ENCODE measurements at places on chromosomes 12 and 14.
A peak's percentile ranks its signal among the peaks of the same experiment; 100 is the strongest.

GRCh38 chr12:109621211-109621694 is 47.7 kb downstream of the MVK start:
- DNase-seq: no peak

DNA sequence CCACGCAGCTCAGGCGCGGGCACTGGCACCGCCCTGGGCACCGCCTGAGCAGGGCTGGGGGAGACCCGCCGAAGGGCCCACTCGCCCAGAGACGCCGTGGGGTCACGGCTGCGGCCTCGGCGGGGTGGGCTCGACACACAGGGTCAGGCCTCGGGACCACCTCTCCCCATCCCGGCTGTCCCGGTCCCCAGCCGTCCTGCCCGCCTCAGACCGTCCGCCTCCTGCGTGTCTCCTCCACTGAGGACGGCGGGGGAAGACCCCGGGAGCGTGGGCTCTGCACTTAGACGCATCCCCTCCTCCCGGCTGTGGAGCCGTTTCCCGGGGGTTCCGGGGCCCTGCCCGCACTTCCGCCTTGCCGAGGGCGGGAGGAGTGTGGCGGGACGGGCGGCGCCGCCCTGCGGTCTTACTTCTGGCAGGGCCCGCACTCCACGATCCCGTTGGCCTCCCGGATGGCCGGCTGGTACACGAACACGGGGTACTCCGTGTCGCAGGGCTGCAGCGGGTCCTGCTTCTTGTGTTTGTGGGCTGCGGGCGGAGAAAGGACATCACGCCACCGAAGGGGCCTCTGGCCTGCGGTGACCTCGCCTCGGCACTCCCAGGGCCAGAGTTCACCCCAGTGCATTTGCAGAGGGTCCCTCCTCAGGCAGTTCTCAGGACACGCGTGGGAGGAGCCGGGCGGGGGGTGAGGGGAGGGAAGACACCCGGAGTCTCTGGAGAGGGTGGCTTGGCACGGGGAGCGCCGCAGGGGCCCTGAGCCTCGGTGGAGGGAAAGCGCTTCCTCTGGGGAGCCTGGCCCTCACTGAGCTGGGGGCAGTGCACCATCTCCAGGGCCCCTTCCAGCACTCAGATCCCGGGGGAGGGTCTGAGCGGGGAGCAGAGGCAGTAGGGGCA is 23.1 kb upstream of the LRTM2 start:
- DNase-seq: peak; percentile 63

- no peak for DNase-seq
These were observed 17.3 kb downstream of the TMEM19 start for GRCh38 chr12:71703206-71703605.

DNA sequence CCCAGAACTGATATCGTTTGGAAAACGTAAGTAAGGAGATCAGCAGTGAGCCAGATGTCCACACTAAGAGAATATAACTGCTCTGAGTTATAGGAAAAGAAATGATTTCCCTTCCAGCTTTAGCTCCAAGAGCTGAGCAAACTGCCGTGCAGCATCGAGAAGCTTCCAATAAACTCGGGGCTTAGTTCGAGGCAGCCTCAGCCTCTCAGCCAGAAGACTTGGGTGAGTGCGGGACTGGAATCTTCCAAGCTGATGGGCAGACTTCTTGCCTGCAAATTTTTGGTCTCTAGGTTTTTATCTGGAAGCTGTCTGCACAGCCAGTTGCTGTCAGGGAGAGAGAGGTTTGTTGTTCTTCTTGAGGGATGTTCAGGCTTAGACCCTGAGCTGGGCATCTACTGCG is 196.1 kb downstream of the PHETA1 start:
- DNase-seq: no peak

- DNase-seq: no peak
These were observed 207.0 kb downstream of the CALM1 start for GRCh38 chr14:90603841-90604240.

DNA sequence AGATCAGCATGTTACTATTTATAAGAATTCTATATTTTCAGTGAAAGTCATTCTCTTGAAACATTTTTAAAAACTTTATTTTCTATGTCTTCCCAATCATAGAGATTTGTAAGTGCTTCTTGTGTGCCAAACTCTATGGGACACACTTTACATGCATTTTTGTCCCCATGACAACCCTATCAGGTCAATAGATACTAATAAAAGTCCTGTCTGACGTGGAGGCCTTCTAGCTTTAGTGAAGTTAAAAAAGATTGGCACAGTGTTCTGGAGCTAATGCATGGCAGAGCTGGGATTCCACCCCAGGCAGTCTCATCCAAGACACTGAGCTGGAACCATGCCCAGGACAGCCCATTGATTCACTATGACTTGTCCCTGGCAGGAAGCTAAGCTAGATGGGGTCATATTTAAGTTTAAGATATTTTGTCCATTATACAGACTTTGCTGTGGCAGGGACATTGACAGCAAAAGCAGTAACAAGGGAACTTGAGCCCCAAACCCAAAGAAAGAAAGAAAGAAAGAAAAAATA is 28.1 kb downstream of the TTC6 start:
- no peak for DNase-seq

- no peak for DNase-seq
These were observed 44.1 kb downstream of the PSEN1 start for GRCh38 chr14:73180385-73180805.

- DNase-seq: no peak
These were observed 783.6 kb upstream of the TBX3 start for GRCh38 chr12:115467531-115467930.

- DNase-seq: no peak
These were observed 123.0 kb downstream of the CPNE8 start for GRCh38 chr12:38782359-38782758.

GRCh38 chr14:71812693-71813092 is 119.5 kb upstream of the RGS6 start:
- DNase-seq: no peak

All from hematopoietic multipotent progenitor cell treated with erythropoietin and hydrocortisone succinate and interleukin-3 and kit ligand, for 15 days (in vitro differentiated cells).